ENCODE measurements at places on chromosomes 3 and 15.

DNA sequence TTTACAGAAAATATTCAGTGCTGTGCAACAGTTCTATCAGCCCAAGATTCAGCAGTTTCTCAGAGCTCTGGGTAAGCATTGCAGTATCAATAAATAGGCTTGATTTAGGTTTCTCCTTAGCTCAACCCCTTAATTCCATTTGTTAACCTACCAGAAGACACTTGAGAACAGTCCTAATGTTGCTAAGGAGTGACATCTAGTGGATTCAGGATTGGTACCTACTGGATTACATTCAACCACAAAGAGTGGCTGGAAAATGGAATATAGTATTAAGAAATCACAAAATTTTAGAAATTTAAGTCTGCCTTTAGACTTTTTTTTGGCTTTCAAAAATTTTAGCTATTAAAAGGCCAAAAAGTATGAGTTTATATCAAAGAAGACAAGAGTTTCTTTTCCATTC is 34.7 kb downstream of the POLG start:
- no peak for DNase-seq

- DNase-seq: no peak
Observed at GRCh38 chr3:128508852-128509251, 15.9 kb upstream of the GATA2 start.

DNA sequence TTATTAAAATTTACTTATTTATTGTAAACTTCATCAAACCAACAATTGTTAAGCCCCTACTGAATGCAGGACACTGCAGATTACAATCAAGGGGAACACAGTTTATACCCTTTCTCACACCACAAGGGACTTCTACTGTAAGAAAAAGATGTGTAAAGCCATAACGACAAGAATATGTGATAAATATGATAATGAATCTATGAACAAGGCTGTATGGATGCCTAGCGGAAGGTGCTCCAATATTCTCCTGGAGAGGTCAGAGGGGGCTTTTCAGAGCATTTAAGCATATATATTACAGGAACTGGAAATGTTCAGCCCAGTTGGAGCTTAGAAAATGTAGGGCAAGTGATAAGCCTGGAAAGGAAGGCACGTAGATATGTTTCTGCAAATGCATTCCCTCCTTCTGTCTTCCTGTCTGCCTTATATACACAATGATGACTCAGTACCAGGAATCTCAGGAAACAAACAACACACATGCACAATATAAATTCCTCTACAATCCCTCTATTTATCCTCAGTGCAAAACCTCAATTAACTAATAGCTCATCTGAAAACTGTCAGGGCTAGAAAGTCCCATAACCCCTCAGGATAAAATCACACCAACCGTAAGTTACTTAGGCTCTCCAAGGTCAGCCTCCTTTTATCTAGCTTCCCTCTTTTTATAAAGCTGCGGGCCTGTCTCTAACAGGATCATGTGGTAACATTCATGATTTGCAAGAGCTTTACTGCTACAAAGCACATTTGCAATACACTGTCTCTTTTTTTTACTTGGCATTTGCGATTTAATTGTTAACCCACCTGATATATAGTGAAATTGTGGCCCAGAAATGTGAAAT is 393.1 kb downstream of the LPP start:
- DNase-seq: no peak

- no peak for DNase-seq
Observed at GRCh38 chr3:114494498-114494897, 200.7 kb downstream of the TIGIT start.

DNA sequence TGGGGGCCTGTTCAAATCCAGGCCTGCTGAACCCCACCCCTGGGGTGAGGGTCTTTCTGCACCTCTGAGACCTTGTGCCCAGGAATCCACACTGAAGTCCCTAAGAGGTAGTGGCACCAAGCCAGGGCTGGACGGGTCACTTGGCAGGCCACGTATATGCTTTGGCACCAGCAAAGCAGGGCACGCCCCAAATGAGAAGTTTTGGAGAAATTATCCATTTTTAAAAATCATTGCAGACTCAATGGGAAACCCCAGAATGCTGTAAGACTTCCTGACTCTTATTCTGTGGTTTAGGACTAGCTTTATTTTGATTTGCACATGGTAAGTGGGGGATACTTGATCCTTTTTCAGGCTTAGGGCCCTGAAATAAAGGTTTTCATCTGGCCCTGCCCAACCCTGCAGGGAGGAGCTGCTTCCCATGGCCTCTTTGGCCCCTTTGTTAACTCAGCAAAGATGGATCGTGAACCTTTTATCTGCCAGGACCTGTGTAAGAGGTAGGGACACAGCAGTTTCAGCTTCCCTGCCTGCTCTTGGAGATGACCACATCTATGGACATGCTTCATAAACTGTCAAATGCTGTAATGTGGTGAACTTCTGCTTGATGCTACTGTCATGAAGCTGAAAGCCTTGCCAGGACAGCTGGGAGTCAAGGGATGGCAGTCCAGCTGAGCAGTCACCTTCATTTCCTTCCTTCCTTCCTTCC is 88.0 kb downstream of the HMG20A start:
- DNase-seq: no peak

DNA sequence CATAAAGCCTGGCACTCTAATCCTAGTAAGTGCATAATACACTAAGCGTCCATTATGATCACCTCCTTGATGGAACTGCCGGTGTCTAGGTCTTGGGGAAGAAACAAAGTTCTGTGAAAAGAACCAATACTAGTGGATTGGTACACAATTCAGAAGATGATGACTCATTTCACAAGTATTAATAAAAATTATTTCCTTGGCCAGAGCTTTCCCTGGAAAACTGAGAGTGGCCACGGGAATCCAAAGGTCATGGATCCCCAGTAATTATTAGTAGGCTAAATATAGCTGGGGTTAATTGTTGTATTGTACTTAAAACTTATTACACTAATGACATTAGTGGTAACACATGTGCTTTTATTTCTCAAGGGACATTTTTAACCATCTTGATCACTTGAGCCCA is 808.0 kb upstream of the NR2F2 start:
- DNase-seq: no peak

DNA sequence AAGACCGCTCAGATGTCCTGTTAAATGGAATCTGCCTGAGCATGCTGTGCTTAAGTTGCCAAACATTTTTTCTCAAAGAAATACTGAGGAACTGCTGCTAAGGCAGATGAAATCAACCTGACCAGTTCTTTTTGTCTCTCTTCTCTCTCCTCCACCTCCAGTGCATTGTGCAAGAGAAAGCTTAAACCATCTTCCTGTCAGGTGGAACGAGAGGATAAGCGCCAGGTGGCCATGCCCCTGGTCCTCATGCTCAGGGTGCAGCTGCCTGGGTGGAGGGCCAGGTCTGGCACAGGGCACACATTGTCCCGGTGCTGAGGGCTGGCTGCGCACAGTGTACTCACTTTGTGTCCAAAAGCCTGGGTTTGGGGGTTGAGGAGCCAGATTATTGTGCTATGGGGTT is 176.2 kb upstream of the TP63 start:
- no peak for DNase-seq

- no peak for DNase-seq
Observed at GRCh38 chr15:80890341-80891005, 99.1 kb downstream of the MESD start.

DNA sequence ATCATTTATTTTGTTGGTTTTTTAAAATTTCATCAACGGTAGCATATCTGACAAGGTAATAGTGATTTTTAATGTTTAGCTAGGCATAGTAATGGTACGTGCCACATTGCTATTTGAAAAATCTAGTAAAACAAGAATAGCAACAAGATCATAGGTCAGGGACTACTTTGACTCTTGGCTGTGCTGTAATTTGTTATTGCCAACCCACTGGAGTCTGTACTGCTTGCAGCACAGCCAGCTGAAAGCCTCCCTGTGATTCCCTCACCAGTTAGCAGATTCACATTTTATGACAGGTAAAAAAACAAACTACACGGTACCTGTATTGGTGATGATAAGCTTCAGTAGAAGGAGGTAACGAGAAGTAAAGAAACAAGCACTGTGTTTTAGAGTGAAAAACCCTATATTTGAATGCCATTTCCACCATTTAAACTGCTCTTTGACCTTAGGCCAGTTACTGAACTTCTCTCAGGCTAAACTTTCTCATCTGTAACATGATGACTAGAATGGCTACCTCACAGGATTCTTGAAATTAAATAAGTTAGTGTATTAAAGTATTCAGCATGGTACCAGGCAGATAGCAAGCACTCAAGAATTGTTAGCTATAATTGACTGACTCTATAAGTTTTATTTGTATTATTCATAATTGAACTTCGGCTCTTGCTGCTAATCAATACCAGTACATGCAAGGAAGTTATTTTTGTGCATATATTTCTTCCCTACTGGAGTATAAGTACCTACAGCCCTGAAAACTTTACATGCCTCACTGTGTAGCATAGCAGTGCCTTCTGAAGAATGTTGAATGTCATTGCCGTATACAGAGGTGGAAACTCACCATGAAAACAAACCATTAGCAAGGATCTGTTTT is 16.1 kb downstream of the FILIP1L start:
- DNase-seq: no peak

GRCh38 chr3:188200481-188200880 is 46.5 kb downstream of the LPP start:
- no peak for DNase-seq

- peak; percentile 57 for DNase-seq
Observed at GRCh38 chr3:105365391-105366325, 1.1 kb upstream of the ALCAM start.

DNA sequence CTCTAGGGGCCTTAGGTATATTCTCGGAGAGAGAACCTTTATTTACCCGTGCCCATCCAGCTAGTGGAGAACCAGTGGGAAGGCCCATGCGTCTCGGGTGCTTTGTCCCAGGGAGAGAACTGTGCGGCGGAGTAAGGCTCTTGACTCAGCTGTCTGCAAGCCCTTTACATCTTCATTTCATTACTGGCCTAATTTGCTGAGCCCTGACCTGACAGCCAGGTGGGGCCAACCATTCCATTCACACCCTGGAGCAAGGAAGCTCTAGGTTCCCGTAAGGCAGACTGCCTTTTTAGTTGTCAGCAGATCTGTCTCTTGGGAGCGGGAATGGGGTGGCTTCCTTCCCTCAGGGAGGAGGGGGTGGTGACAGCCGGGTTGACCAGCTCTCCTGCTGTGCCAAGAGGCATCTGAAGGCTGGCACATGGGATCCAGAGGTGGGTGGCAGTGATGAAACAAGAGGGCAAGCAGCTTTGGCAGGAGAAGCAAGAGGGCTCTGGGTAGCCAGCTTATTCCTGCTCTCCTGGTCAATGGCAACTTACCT is 36.4 kb downstream of the SV2B start:
- DNase-seq: no peak

DNA sequence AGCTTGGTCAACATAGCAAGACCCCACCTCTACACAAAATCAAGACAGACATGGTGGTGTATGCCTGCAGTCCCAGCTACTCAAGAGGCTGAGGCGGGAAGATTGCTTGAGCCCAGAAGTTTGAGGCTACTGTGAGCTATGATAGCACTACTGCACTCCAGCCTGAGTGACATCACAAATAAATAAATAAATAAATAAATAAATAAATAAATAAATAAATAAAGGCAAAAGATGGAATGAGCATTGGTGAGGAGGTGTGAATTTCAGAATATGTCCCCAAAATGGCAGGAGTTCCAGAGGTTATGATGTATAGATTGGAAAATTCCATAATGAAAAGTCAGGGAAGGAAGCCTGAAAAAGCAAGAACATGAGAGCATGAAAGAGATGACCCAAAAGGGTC is 249.9 kb downstream of the MEX3B start:
- DNase-seq: peak; percentile 7

- no peak for DNase-seq
Observed at GRCh38 chr3:157120071-157120892, 39.7 kb downstream of the CCNL1 start.

- DNase-seq: no peak
Observed at GRCh38 chr3:53161450-53161819, 426 bp downstream of the PRKCD start.

DNA sequence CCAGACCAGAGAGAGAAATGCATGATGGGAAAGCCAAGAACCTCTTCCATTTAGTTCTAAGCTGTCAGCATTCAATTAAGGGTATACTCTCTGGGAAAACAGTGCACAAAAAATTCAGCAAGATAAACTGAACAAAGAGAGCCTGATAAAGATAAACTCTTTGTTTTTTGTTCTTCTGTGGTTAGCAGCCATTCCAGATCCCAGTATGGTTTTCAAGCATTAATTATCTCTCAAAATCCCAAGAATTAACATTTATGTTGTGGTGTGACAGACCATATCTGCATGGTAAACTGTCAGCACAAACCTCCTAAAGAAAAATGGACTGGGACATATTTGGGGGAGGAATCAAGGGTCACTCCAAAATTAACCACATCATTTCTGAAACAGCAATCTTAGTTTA is 124.0 kb upstream of the LRRN1 start:
- no peak for DNase-seq

DNA sequence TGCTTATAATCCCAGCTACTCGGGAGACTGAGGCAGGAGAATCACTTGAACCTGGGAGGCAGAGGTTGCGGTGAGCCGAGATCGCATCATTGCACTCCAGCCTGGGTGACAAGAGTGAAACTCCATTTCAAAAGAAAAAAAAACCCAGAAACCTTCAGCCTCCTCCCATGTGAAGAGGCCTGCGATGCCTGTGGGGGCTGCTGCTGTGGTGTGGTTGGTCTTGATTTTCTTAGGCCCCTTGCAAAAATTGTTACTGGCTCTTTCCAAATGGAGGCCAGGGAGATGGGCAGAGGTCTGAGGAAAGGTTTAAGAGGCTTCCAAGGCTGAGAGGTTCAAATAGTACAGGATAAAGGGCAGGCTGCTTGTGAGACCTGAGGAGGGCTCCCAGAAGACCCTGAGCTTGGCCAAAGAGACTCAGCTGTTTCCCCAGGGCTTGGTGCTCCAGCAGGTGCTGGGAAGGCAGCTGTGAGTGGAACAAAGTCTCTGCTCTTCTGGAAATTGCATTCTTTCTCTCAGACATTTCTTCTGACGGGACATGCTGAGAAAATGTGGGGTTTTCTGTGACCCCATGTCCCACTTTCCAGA is 18.4 kb downstream of the GCSAM start:
- peak; percentile 29 for DNase-seq

DNA sequence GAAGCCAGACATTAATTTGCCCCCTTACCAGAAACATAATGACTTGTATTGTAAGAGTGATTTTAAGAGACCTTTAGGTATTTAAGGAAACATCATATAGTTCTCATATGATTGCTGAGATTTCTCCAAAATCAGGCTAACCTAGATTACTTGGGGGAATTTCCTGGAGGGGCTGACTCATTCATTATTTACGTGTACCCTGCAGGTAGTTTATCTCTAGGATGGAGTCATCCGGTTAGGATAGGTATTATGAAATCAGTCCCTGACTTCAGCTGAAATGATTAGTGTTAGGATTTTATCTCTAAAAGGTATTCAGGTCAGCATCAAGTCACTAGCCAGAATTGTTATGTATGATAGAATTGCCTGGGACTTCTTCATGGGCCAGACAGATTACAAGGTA is 97.5 kb downstream of the TCF12 start:
- DNase-seq: no peak

DNA sequence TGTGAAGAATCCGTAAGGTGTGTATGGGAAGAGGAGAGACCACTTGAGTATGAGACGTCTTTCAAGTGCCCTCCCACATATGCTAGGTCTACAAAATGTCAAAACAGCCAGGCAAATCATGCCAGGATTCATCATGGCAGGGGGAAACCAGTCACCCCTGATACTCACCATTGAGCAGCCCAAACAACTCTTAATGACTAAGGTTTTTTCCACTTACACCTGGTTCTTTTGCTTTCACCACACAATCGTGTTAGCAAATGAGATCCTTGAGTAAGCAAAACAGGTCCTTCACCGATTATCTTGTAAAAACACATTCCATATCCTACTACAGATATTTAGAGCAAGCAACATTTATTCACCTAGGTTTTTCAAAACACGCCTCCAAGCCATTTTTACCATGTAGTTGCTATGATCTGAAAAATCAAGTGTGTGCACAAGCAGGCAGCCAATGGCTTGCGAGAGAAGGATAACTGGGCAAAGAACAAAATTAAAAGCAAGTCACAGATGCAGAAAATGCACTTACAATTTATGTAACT is 177.5 kb upstream of the LPP start:
- no peak for DNase-seq

Measured in islet precursor cell (in vitro differentiated cells).